CD4-positive, alpha-beta T cell treated with Interleukin-17A for 1 hour (primary cell): ENCODE measurements at places on chromosomes 2 and 18.

DNA sequence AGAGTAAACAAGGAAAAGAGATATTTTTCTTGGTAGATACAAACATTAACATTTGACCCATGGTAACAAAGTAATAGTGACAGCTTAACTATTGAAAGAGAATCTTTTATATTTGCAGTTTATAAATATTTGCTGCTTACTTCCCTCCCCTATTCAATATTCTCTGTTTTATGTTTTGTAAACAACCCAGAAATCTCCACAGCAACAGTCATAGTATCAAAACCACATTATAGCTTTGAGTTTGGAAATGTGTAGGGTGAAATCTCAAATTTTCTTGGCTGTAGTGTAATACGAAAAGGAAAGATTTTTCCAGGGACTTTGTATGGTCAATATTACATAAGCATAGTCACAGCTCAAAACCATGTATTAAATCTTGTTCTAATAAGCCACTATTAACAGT, 511.2 kb downstream of the METTL4 start:
- no peak for DNase-seq

DNA sequence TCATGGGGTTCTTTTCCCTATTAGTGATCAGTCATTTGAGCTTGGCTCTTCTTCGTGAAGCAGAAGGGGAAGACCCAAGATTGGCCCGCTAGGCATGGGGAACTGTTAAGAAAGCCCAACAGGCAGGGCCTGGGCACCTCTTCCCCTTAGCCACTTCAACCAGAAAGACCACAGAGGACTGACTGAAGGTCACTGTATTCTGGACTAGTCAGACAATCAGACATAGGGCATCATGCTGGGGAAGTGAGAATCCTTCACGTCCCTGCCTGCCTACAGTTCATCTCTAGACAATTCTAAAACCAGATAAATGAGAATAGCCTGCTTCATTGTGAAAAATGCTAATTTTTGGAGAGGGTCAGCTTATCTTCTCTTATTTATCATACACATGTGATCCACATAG, 28.1 kb downstream of the FAP start:
- DNase-seq: no peak

DNA sequence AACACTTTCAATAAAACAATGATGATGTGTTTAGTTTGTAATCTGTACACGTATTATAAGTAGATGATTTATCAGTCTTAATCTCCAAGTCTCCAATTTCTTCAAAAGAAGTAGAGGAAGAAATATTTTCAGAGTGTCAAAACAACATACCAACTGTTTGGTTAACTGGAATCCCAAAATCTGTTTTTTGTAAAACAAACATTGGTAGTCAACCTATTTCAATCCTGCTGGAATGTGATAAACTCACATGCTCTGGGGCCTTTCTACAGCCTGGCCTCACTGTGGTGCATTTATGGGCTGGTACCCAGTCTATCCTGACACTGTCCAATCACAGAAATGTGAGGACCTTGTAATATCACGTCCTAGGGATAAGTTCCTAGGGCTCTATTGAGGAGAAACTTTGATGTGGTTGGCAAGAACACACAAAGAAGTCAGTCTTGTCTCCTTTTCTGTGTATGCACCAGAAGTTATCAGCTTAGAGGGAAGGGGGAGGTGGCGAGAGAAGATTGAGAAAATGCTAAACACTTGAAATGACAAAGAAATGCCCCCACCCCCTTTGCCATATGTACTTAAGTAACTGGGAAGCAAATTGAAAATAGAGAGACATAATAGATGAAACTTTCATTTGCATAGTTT, 47.2 kb downstream of the PRKRA start:
- no peak for DNase-seq

- DNase-seq: no peak
These were observed 121.0 kb downstream of the SUCLG1 start for GRCh38 chr2:84338069-84338468.

GRCh38 chr2:85887566-85888019, 1.2 kb downstream of the ST3GAL5 start:
- DNase-seq: peak; percentile 55

GRCh38 chr2:240997141-240997855, 1.1 kb upstream of the SNED1 start:
- DNase-seq: peak; percentile 8

DNA sequence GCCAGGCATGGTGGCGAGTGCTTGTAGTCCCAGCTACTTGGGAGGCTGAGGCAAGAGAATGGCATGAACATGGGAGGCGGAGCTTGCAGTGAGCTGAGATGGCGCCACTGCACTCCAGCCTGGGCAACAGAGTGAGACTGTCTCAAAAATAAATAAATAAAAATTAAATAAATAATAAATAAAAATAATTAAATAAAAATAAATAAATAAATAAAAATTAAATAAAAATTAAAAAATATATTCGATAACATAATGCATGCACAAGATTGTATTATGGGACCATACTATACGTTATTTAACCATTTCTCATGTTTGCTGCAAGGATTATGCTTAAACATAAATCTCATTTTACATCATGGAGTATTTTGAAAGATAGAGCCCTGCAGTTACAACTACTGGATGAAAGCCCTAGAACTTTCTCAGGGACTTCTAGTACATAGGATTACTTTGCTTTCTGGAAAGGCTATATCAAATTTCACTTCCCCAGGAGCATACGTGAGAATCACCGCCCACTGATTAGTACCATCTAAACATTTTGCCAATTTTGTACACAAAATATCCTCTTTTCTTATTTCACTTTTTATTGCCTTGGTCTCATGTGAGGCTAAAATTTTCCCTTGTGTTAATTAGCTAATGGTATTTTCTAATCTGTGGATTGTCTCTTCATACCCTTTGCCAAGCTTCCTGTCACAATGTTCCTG, 234.3 kb upstream of the LYPD1 start:
- DNase-seq: no peak

- DNase-seq: no peak
These were observed 35.4 kb upstream of the PGAP1 start for GRCh38 chr2:196961889-196962288.

DNA sequence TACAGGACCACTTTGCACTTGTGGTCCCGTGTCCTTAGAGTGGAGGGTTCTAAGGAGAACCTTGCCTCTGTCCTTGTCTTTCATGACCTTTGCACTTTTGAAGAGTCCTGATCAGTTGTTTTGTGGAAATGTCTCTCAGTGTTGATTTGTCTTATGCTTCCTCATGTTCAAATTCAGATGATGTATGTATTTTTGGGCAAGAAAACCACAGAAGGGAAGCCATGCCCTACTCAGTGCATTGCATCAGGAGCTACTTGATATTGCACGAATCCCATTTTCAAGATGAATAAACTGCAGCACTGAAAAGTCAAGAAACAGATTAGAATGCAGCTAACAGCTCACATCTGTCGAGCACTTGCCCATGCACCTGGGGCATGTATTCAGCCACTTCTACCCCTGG, 152.2 kb downstream of the INHBB start:
- no peak for DNase-seq

- no peak for DNase-seq
These were observed 2.3 kb upstream of the TMEM150A start for GRCh38 chr2:85604568-85605339.

- no peak for DNase-seq
These were observed 498.4 kb downstream of the STK39 start for GRCh38 chr2:167749016-167749415.

GRCh38 chr18:31633392-31634330, 42.0 kb downstream of the TTR start:
- DNase-seq: no peak

DNA sequence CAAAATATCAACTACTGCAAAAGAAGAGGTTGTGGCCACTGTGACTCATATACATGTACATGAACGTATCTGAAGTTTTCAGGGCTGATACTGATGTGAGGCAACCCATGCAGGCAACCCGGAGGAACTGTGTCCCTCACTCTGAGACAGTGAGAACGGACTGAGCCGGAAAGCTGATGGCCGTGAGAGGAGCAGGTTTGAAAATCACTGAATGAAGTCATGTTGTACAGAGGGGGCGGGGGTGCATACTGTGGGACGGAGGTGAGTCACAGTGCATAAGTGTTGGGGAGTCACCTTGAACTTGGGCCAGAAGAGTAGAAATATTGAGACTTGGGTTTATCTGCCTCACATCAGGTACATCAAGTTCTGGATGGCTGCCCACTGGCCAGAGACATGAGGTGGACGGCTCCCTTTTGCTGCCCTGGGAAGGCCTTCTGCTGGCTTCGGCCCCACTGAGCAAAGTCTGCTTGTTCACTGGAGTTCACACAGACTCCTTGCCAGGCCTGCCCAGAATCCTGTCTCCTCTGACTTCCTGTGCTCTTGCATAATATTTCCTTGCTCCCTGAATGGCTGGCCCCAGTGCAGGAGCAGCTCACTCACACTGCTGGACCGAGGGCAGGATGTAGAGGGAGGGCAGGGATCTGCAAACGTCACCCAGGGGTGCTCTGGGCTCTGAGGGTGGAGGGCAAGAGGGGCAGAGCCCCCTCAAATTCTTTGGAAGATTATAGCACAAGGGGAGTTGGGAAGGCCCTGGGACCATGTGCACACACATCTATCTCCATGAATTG, 18.1 kb downstream of the EPAS1 start:
- no peak for DNase-seq
